ENCODE measurements at places on chromosomes 2 and 18.

DNA sequence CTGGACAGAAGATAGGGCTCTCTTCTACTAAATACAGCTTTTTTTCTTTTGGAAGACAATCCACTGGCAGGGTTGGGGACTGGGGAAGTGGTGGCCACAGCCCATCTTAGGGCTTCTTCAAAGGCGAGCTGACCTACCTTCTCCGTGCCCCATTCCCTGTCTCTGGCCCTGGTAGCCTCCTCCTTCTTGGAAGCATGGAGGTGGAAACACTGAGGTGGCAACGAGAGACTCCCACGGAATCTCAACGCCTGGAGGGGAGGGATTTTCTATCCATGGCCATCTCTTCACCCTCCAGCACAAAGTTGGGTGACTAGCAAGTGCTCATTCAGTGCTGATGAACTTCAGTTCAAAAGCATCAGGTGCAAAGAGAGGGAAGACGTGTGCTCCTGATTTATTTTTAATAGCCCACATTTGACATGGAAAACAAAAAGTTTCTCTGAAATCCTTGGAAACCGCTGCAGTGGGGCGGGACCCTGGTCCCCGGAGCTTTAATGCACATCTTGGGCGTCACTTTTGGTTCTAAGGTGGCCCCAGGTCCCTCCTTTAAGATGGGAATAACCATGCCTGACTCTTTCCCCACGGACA, 633 bp upstream of the ARMC9 start:
- no peak for DNase-seq

DNA sequence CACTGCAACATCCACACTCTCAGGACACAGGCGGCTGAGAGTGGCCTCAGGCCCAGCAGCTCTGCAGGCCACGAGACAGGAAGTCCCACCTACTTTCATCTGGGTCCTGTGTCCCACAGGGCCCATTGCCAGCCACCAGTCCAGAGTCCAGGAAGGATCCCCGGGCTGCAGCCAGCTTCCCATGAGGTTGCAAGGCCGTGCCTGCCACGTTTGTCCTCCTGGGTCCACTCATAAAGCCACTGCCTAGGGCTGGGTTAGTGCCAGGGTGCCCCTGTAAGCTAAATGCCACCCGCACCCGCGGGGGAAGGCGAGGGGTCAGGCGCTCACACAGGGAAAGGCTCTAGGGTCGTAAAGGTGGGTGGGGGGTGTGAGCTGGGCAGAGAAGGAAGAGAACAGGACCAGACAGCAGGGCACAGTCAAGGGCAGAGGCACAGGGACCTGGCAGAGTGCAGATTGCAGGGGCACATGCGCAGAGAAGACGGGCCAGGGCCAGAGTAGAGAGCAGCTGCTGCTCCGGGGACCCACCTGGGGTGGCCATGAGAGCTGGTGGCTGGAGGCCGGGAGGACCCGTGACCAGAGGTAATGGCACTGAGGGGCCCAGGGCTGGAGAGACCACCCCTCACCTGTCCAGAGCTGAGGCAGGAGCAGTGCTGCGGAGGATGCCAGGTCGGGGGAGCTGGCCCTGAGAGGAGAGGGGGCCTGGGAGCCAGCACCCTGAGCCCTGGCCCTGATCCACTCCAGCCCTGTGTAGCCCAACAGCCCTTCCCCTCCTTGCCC, 8.0 kb downstream of the AGXT start:
- no peak for DNase-seq

DNA sequence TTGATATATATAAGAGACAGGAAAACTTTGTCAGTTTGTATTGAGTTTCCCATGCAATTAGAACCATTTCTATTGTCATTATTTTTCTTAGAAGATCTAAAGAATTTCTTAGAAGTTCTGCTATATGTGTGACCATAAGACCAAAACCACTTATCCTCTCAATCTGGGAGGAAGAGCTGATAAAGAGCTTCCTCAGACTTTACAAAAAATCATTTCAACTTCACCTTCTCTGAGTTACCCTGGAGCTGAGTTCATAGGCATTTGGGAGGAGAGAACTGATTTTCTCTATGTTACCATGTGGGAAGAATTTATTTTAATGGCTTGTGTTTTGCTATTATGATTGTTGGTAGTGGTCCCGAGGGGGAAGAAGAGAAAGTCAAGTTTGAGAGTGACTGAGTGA, 329.3 kb downstream of the GPD2 start:
- no peak for DNase-seq

- no peak for DNase-seq
These were observed 141.1 kb downstream of the EN1 start for GRCh38 chr2:118706371-118706770.

DNA sequence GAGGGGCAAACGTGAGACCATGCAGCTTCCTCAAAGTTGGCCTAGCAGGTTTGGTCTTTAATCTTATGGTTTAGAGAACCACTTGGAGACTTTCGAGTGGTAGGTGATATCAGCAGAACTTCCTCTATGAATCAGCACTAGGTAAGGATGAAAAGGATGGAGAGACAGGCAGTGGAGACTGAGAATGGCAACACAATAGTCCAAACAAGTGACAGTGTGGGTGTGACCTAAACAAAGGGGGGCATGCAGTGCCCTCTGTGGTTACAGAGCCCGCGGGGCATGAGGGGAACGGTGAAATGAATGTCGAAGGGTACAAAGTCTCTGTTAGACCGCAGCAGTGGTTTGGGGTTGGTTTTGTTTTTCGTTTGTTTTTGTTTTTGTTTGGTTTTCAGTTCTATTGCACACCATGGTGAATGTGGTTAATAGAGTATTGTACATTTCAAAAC, 143.9 kb downstream of the L3MBTL4 start:
- DNase-seq = no peak

- no peak for DNase-seq
These were observed 29.9 kb downstream of the SCN7A start for GRCh38 chr2:166464187-166464586.

GRCh38 chr18:55355223-55355622, 232.8 kb downstream of the TCF4 start:
- no peak for DNase-seq

DNA sequence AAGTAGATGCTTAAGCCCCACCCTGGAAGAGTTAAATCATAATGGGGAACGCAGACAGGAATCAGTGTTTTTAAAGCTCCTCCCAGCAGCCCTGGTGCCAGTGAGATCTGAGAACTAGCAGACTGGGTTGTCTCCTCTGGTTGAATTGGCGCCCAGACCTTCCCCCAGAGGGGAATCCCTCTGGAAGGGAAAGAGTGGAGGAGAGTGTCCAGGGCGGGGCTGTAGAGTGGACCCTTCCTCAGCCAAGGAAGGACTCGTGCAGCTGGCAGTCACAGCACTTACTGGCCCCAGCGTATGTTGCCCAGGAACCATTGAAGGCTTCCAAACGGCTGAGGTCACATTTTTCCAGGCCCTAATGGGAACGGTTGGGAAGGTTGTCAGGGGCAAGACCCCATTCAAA, 62.5 kb downstream of the TGOLN2 start:
- DNase-seq = no peak

- DNase-seq = no peak
These were observed 109.6 kb upstream of the EML6 start for GRCh38 chr2:54613794-54614257.

DNA sequence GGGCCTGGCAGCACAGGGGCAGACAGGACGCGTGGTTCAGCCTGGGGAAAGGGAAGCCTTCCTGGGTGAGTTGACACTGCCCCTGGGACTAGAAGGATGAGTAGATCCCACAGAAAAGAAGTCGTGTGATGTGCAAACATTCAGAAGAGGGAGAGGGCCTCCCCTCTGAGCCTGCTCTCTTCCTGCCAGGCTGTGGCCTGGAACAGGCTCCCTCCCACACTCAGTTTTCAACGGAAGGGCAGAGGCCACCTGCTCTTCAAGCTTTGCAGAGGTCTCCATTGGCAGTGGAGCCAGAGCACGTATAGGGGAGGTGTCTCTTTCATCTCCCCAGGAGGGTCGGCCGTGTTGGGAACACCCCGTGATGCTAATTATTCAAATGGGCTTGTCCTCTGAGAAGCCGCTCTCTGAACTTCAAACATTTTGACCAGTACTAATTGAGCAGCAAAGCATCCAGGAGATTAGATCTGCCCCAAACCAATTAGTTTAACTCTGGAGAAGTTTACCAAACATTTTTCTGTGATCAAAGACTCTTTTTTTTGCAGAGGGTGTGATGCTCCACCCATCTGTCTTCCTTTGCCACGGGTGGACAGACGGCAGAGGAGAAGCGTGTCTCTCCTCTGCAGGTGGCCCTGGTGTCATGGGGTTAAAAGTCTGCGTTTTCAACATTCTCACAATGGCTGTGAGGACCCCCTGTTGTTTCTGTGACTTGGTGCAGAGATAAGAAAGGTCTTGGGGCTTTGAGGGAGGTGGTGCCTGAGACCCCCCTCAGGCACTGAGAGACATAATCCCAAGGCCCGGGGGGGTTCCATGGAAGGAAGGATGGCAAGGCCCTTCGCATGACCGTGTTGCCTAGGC, 29.5 kb upstream of the ODC1 start:
- DNase-seq = no peak

GRCh38 chr18:76202322-76202721, 292.7 kb downstream of the ZNF516 start:
- DNase-seq = no peak

DNA sequence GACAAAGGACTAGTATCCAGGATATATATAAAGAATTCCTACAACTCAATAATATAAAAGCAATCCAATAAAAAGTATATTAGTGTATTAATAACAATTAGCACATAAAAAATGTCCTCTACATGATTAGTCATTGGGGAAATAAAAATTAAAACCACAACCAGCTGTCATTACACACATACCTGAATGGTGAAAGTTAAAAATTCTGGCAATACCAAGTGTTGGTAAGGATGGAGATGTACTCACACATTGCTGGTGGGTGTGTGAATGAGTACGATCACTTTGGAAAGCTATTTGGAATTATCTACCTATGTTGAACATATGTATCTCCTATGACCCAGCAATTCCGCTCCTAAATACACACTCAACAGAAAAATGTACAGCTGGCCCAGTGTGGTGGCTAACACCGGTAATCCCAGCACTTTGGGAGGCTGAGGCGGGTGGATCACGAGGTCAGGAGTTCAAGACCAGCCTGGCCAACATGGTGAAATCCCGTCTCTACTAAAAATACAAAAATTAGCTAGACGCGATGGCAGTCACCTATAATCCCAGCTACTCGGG, 14.3 kb upstream of the NOL10 start:
- DNase-seq = no peak

DNA sequence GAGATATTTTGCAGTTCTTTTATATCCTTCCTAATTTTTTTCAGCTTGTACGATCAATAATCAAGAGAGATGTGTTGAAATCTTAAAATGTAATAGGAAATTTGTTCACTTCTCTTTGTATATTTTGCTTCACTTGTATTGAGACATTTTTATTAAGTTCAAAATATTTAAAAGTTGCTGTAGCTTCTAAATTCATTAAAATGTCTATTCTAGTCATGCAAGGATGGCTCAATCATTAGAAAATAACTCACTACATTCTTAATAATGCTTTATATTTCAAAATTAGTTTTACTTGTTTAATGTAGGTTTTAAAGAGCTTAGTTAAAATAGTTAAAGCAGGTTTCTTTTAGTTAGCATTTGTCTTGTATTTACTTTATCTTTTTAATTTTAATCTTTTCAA, 308.4 kb downstream of the CYRIA start:
- no peak for DNase-seq

DNA sequence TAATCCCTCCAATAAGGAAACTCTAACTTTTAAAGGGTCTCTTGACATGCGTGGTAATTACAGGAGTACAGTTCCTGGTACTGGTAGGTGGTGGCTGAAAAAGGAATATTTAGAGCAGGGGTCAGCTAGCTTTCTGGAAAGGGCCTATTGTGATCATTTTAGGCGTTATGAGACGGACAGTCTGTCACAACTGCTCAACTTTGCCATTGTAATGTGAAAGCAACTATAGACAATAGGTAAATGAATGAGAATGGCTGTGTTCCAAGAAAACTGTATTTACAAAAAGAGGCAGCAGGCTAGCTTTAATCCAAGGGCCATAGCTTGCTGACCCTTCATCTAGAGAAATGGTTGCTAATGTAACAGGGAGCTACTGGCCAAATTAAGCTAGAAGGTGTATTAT, 177.7 kb upstream of the LRRTM1 start:
- no peak for DNase-seq

GRCh38 chr2:12728221-12728777, 11.6 kb downstream of the TRIB2 start:
- peak; percentile 75 for DNase-seq

GRCh38 chr2:69196327-69197117, 183.5 kb downstream of the ANTXR1 start:
- DNase-seq = no peak

DNA sequence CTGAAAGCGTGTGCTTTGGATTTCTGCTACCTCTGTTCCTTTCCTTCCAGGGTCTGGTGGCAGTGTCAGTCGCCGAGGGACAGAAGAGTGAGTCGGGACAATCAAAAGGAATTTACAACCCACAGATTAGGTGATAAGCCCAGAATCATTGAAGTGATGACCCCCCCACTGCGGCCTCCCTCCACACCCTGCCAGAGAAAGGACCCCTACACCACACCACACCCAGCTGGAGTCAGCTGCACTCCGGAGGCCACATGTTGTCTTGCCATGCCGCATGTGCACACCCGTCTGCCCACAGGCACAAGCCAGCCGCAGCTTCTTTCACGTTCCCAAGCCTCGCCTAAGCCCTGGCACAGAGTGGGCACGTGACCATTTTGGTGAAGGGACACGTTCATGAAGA, 366.8 kb upstream of the SALL3 start:
- DNase-seq = no peak

GRCh38 chr18:67864677-67865340, 348.3 kb upstream of the DSEL start:
- no peak for DNase-seq

DNA sequence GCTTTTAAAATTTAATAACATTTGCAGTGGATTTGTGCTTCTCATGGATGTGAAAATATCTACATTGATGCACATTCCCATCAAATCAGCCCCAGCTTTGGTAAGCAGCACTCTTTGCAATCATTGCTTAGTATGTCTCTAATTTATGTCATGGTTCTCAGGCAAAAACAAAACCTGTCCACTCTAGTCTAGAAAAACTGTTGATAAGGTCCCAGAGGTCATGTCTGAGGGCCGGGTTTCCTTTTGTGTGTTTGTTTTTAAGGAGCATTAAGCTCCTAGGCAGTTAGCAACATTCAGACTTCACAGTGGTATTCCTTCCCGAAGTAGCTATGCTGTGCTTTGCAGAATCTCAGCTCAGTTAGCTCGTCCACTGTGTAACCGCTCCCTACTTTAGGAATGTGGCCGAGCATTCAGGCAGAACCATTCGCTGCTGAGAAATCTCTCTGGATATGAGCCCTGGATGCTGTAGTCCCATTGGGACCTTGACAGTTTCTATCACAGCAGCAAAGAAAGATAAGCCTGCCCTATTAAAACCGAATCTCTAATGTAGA, 4.0 kb downstream of the DIPK1C start:
- DNase-seq = no peak

- DNase-seq = no peak
These were observed 810.1 kb upstream of the ZEB2 start for GRCh38 chr2:145329971-145330370.

GRCh38 chr2:169862816-169863215, 35.6 kb downstream of the UBR3 start:
- DNase-seq = no peak

GRCh38 chr2:152175012-152175367, 573 bp downstream of the STAM2 start:
- no peak for DNase-seq

Measured in CD4-positive, alpha-beta T cell treated with Interleukin-21 for 1 hour (primary cell).